Endothelial cell of umbilical vein (primary cell): ENCODE measurements at places on chromosomes 4 and X. TPM values are rescaled to one million over a fixed set of nuclear protein-coding genes. Genes with fewer than 3 reads are reported as not detected.

GRCh38 chrX:38879631-38880220 is 78.5 kb downstream of the MID1IP1 start:
- no peak for DNase-seq

GRCh38 chrX:30373951-30374350 is 64.8 kb upstream of the NR0B1 start:
- DNase-seq = no peak

DNA sequence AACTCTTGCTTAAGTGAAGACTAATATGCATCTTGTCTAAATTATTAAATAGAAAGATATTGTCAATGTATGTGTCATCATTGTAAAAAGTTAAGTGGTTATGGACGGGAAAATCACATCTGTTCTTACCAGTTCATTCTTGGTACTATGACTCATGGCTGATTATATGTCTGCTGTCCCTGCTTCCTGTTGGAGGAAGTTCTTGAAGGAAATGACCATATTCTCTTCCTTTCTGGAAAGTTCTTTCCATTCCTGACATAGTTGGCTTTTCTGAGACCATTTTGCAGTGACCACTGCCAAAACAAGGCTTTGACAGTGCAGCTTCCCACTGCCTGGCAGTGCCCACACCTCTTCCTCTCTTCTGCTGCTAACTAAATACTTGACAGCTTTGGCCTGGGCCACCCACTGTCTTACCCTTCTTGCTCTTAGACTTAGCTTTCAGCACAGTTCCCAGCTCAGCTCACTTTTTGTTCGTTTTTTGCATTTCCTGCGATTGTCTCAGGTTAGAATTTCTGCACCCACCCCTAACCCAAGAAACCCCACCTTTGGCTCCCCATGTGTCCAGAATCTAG is 13.2 kb upstream of the CLDN24 start:
- peak; percentile 91 for DNase-seq

GRCh38 chrX:70605352-70605751 is 160.7 kb downstream of the DLG3 start:
- DNase-seq = no peak

GRCh38 chr4:185966997-185967775 is 101.8 kb upstream of the TLR3 start:
- DNase-seq = peak; percentile 6

GRCh38 chr4:119139822-119140252 is 4.2 kb downstream of the MYOZ2 start:
- DNase-seq = peak; percentile 68

The ING2 gene
- polyA plus RNA-seq = 1.9 and 2.7 TPM in 2 replicates

The CENPI gene
- 7.2 and 7.7 TPM in 2 replicates for polyA plus RNA-seq

The MAGEA2 gene
- polyA plus RNA-seq = not detected in 2 replicates

The AR gene
- polyA plus RNA-seq = 8.3 and 9.3 TPM in 2 replicates

The IL2RG gene
- polyA plus RNA-seq = 0.07 TPM in 1 of 2 replicates, not detected in the other
